ENCODE measurements at places on chromosomes 11 and 22. TPM values are rescaled to one million over a fixed set of nuclear protein-coding genes. Genes with fewer than 3 reads are reported as not detected.

APOA4 gene
- not detected for total RNA-seq

SOX6 gene
- total RNA-seq: 6.4 TPM

CABP4 gene
- total RNA-seq: 2.8 TPM

BCO2 gene
- 8.7 TPM for total RNA-seq

MS4A2 gene
- 3.0 TPM for total RNA-seq

LDHA gene
- 304 TPM for total RNA-seq

B4GALNT4 gene
- 3.3 TPM for total RNA-seq

MAP6 gene
- 13.5 TPM for total RNA-seq

TRIM48 gene
- total RNA-seq: not detected

PYGM gene
- total RNA-seq: 11.4 TPM

PHETA2 gene
- total RNA-seq: 7.8 TPM

GRCh38 chr11:77557553-77557952 lies 32.2 kb upstream of the AQP11 start:
- no peak for DNase-seq

DNA sequence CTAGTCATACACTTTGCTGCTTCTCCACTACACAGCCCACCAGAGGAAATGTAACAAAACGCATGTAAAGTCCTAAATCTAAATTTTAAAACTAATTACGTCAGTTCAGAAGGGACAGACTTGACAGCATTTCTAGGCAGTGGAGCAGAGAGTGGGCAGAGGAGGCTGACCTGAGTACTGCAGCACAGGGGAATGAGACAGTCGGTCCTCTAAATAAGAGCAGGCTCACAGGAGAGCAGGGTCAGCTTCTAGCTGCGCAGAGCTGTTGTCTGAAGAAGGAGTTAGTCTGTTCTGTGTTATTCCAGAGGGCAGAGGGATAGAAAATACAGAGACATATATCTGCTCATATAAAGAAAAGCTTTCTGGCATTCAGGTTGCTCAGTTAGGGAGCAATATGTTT lies 40.3 kb downstream of the JHY start:
- DNase-seq: no peak

GRCh38 chr11:19938169-19938856 lies 222.0 kb downstream of the DBX1 start:
- no peak for DNase-seq

GRCh38 chr11:14327116-14327515 lies 31.9 kb downstream of the RRAS2 start:
- DNase-seq: no peak

DNA sequence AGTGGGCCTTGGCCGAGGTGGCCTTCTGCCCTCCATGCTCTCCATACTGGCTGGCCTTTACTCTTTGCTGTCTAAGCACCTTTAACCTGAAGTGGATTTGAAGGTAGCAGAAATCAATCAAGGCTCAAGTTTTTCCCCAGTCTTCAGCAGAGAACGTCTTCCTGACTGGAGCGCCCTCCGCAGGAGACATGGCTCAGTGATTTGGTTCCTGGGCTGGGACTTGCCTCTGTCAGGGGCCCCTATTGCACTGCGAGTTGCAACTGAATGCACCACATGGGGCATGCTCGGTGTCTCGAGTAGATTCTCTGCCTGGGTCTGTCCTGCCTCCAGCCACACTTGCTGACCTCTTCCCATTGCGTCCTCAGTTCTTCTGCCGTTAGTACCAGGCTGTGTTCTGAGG lies 79.6 kb downstream of the BMAL1 start:
- no peak for DNase-seq

DNA sequence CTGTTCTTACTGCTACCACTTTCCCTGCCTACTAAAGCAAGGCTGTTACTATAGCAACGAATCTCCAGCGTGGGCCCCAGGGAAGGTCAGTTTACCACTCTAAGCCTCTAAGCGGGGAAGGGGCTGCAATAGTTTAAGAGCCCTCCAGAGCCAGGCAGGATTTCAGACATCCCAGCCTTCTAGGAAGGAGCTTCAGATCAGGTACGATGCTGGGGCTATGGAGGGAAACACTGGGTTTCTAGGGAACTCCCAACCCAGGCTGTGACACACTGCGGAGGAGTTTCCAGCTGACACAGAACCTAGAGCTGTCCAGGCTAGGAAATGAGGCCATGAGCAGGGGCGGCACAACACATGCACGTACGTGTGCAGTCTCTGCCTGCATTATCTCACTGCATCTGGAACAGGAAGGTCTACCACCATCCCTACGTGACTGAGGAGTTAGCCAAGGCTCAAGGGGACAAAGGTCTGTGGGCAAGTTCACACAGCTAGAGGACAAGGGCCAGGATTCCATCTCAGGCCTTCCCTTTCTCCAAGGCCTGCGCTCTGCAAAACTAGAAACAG lies 20.4 kb downstream of the HPS4 start:
- DNase-seq: no peak

DNA sequence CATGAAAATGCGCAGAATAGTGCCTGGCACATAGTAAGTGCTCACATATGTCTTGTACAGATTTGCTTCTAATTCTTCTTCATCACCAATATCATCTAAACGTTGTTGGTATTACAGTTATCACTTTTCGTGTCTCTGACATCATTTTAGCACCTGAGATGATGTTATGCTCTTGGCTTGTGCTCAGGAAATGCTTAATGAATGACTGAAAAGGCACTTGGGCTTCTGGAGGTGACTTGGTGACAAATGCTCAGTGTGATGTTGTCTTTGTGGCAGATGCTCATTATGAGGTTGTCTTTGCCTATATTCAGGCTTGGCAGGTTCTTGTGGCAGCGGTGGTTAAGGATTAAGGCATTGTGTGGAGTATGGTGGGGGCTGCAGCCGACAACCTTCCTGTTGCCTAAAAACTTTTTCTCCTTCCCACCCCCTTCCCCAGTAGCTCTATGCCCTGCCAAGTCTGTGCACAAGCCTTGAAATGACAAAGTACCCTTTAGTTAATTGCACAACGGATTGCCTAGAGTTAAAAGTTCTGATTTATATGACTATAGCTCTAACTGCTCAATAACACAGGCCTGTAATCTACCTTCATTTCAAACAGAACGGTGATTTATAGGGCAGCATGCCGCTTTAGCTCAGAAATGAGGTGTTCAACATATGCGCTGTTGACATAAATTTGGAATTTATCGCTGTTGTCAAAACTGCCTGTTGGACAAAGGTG lies 82.5 kb downstream of the ZBTB16 start:
- DNase-seq: no peak

DNA sequence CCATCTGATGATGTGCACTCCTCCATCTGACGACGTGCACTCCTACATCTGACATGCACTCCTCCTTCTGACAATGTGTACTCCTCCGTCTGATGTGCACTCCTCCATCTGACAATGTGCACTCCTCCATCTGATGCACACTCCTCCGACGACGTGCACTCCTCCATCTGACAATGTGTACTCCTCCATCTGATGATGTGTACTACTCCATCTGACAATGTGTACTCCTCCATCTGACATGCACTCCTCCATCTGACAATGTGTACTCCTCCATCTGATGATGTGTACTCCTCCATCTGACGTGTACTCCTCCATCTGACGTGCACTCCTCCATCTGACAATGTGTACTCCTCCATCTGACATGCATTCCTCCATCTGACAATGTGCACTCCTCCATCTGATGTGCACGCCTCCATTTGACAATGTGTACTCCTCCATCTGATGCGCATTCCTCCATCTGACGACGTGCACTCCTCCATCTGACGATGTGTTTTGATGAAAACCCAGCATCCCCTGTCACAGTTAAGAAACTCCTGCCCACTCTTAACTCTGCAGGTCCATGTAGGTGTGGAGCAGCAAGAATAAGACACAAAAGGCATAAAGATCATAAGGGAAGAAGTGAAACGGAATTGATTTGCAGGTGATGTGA lies 9.7 kb upstream of the IL17REL start:
- no peak for DNase-seq

GRCh38 chr11:35748644-35749043 lies 86.1 kb downstream of the TRIM44 start:
- no peak for DNase-seq

DNA sequence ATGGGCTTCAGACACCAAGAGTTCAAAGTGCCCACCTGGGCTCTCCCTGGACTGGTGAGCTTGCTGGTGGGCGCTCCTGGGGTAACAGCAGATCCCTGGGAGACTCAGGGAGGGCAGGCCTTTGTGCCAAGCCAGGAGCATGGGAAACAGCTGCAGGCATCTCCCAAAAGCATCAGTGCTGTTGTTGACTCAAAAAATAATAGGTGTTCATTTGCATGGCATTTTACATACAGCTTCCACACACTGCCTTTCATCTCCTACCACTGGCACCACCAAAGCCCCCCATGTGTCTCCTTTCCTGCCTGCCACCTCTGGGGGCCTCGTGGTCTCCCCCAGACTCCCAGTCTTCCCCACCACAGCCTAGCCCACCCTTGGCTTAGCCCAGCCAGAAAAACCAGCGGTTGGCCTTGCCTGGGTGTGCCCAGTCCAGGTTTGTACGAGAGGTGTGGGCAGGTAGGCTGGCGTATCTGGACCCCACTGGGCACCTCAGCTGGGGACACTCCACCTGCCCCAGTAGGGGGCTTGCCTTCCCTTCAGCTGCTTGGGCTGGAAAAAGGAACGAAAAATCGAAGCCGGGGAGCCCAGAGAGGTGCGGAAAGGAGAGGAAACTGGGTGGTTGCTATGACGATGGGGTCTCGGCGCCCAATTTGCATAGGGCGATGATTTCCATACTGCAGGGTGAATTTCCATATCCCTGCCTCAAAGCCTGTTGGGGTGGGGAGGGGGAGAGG lies 15.0 kb downstream of the POU2F3 start:
- no peak for DNase-seq

DNA sequence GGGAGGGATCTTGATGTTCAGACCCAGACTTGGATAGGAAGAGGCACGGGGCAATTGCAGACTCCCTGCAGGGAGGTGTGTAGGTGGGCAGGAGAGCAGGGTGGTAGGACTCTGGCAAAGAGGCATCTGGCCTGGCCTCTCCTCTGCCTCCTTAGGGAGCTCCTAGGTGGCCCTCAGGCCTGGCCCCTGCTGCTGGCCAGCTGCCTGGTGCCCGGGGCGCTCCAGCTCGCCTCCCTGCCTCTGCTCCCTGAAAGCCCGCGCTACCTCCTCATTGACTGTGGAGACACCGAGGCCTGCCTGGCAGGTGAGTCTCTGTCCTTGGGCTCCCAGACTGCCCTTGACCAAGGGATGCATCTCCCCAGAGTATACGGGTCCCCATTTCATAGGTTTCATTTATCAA lies 16.6 kb upstream of the MIF start:
- DNase-seq: no peak

DNA sequence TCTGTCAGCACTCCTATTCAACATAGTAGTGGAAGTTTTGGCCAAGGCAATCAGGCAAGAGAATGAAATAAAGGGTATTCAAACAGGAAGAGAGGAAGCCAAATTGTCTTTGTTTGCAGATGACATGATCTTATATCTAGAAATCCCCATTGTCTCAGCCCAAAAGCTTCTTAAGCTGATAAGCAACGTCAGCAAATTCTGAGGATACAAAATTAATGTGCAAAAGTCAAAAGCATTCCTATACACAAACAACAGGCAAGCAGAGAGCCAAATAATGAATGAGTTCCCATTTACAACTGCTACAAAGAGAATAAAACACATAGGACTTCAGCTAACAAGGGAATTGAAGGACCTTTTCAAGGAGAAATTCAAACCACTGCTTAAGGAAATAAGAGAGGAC lies 280.4 kb upstream of the LUZP2 start:
- DNase-seq: no peak

- no peak for DNase-seq
Measured at GRCh38 chr11:17634776-17635550, 84.4 kb upstream of the MYOD1 start.

GRCh38 chr11:102685338-102685737 lies 20.2 kb downstream of the MMP27 start:
- DNase-seq: no peak

- DNase-seq: no peak
Measured at GRCh38 chr11:130940706-130941105, 24.4 kb upstream of the SNX19 start.

GRCh38 chr11:75223954-75224643 lies 16.5 kb upstream of the TPBGL start:
- no peak for DNase-seq

DNA sequence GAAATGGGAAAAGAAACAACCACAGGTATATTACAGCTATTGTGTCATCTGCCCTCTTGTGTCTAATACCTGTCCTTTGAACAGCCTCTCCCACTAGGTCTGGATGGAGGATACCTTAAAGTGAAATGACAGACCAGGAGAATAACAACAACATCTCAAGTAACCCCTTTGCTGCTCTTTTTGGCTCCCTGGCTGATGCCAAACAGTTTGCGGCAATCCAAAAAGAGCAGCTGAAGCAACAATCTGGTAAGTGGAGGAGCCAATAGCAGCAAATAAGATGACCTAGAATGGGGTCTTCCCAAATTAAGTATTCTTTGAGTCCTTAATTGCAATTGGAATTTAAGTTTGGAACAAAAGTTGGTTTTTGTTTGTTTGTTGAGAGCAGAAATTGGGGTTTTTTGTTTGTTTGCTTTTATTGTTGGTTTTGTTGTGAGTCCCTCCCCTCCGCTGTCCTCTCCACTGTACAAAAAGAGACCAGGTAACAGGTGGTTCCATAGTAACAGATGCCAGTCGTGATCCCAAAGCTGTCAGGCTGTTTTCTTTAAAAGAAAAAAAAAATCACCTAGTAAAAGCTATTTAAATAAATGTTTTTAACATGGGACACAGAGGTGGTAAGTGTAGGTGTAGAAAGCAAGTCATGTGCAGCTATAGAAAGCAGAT lies 5.7 kb downstream of the UBE4A start:
- DNase-seq: no peak

Measured in ureter (tissue), 1 donor.